ENCODE measurements at places on chromosomes 5 and 9.
A peak's percentile ranks its signal among the peaks of the same experiment; 100 is the strongest.

DNA sequence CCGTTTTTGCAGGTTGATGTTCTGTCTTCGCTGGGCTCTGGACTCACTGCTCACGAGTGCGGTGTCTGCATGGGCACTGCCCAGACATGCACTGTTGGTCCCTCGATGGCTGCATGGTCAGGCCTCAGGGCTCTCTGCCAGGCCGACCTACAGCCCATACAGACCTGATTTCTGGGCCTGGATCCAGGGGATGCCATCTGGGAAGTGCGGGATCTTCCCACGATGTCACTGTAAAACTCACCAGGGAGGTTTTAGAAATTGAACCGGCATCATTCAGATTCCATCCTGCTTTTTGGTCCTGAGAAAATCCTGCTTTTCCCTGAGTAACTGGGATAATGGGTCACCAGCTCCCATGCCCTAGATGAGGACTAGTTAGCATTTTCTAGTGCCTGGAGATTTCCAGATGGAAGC is 9.1 kb downstream of the S1PR3 start:
- no peak for DNase-seq

DNA sequence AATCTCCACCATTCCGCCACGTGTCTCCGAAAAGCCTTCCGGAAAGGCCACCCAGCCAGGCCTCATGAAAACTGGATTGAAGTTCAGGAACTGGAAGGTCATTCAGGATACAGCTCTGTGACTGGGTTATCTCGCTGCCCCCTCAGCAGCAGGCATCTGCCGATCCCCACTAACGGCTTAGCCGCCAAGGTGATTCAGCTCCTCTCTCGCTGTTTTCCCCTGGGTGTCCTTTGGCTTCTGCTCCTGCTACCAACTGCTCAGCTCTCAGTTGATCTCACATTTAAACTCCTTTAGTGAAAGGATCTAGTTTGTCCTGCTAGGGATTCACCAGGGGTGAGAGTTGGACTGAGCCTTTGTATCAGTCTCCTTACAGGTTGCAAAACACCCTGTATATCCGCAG is 2.2 kb upstream of the GDNF start:
- no peak for DNase-seq

DNA sequence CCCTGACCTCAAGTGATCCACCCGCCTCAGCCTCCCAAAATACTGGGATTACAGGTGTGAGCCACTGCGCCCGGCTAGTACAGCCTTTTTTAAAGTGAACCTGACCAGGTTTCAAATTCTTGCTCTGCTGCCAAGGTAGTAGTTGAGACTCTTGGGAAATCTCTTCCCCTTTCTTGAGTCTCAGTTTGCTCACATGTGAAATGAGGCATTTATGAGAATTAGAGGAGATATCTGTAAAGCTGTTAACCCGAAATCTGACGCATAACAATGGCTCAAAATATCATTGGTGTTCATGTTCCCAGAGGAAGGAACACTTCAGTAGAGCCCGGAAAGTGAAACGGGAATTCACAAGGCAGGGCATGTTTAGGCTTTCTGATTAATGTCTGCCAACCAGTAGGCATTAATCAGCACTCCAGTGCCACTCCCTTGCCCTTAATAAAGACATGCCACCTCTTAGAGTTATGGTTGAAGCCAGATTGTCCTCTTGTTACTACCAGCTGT is 1.5 kb downstream of the ARPC5L start:
- DNase-seq: no peak

GRCh38 chr5:67807439-67807888 is 408.1 kb upstream of the PIK3R1 start:
- DNase-seq: no peak

DNA sequence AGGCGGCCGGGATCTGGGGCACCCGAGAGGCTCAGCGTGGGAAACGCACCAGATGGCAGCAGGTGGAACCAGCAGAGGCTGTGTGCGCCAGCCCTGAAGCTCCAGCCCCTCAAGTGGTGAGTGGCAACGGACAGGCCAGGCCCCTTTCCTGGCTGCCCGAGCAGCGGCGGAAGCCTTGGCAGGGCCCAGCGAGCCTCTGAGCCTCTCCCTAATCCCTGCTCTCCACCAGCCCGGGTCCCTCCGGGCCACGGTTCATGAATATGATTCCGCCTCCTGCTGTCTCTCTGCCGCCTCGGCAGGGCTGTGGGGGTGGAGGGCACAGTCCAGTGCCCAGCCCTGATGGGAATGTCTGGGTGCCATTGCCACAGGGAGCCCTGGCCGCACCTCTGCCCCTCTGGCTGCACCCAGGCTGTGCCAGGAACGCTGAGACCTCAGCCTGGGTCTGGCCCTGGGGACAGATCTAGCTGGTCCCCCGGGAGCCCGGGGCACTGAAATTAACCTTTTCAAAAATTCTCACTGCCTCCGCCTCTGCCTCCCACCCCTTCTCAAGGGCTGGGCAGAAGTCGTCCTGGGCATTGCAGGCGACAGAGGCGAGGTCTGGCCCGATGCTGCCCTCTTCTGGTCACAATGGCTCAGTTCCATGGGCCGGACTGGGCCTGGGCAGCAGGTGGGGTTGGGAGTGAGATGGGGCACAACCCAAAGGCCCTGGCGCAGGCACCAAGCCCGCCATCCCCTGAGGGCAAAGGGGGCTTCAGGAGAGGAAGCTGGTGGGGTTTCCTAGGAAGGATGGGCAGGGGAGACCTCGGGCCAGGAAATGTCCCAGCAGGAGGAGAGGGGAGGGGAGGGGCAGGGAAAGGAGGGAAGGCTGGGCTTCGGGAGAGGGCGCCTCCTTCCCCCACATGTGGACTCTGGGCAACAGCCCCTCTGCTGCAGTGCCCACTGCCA is 20.3 kb downstream of the CCDC187 start:
- peak; percentile 70 for DNase-seq

GRCh38 chr5:59391576-59391975 is 501.9 kb downstream of the PDE4D start:
- DNase-seq: no peak

- no peak for DNase-seq
Observed at GRCh38 chr5:27234916-27235315, 196.5 kb upstream of the CDH9 start.

- no peak for DNase-seq
Observed at GRCh38 chr9:86624630-86625029, 270.4 kb upstream of the TUT7 start.
